ENCODE measurements at places on chromosomes 4 and X. TPM values are rescaled to one million over a fixed set of nuclear protein-coding genes. Genes with fewer than 3 reads are reported as not detected.

GRCh38 chr4:165308166-165308565 is 19.3 kb upstream of the MSMO1 start:
- DNase-seq = no peak

DNA sequence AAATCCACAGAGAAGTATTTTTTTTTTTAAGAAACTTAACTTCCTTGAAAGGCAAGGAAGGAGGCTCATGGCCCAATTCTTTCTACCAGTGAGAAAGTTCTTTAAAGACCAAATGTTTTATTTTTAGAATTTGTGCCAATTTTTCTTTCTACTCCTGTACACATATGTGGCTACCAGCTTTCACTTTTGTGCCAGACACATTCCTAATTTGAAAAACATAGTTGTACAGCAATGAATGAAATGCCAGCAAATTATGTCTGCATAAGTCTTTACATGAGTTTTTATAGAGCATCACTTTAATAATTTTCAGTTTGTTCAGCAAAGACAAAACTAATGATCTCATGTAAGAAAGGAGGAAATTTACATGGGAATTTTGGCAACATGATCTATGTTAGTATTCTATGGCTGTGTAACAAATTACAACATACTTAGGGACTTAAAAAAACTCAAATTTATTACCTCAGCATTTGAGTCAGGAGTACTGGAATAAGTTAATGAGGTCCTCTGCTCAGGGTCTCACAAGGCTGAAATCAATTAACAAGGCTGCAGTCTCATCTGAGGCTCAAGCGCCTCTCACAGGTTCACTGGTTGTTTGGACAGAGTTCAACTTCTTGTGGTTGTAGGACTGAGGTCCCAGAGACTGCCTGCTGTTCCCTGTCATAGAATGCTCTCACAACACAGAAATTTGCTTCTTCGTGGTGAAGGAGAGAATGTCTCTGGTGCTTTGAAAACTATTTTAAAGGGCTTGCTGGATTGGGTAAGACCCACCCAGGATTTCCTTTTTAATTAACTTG is 678.2 kb upstream of the FAM241A start:
- DNase-seq = no peak

GRCh38 chrX:20477836-20478524 is 211.3 kb upstream of the RPS6KA3 start:
- DNase-seq = no peak

DNA sequence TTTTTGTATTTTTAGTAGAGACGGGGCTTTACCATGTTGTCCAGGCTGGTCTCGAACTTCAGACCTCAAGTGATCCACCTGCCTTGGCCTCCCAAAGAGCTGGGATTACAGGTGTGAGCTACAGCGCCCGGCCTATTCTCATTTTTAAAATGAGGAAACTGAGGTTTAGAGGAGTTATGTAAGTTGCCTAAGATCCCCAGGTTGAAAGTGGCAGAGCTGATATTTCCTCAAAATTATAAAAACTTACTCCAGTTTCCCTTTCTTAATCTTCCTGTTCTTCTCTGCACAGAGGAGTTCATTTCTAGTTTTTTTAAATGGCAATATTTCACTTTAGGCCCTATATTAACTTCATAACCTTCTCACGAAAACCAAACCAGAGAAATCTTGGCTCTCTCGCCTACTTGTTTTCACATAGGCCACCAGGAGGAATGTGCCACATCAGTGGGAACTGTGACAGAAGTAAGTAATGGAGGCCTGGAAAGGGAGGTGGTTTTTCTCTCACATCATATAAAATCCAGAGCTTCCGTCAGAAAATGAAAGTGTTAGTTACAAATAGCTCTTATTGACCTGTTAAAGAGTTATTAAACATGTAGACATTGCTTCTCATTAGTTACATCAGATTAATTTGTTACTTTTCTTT is 16.1 kb upstream of the RS1 start:
- DNase-seq = no peak

DNA sequence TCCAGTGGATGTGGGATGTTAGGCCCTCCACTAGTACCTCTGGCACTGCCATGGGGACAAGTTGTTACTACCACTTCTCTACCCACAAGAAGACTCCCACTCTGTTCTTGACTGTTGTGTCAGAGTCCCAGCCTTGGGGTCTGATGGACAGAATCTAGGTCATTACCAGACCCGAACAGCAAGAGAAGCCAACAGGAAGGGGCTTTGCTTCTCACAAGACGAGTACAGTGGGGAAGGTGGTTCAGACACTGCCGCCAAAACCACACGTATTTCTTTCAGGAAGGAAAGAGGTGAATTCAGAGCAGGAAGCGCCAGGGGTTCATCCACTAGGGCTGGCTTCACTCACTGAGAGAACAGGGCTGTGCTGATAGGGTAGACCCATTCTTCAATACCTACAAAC is 161.3 kb upstream of the KIT start:
- DNase-seq = no peak

DNA sequence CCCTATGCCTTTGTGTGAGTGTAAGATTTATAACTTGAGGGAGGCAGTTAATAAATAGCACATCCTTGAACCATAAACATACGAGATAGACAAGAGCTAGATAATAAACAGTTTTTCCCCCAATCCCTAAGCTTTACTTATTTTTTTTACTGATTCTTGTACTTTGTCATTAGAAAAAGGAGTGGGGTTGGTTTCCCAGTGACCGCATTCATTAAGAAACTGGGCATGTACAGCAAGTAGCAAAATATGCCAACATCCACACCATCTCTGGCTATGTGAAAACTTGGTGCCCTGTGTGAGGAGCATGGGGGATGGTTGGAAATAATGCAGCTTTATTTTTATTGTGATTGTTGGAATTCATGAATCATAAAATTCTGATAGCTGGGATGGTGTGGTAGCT is 176.2 kb downstream of the CBR4 start:
- DNase-seq = no peak

DNA sequence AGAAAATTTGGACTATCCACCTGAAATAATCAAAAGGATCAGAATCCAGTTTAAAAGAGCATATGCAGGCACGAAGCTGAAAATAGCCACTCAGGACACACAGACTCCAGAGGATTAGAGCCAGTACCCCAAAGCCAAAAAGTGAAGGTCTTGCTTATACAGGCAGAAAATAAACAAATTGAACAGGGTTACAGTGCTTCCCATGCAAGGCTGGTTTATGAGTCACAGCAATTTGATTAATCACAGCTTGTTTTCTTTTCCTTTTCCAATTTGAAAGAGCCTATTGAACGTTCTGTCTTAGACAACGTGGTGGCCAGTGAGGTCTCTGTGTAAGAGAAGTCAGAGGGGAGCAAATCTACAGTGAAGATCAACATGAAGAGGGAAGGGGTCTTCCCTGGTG is 10.2 kb downstream of the HGFAC start:
- DNase-seq = no peak

DNA sequence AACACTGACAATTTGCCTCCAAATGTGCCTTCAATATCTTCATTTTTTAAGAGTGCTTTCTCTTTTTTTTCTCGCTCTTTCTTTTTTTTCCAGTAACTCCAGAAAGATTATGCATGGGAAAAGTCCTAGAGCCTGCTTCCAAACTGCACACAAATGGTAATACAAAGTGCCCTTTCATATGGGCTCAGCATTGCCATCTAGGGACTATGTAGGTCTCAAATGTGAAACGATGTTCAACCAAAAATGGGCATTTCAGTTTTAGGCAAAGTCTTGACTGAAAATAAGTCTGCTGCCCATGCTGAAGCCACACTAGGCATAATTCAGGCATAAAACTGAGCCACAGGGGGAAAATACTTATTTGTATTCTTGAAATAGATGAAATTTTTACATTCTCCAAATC is 65.6 kb downstream of the SYNPO2 start:
- no peak for DNase-seq

ASMT gene
- total RNA-seq = 1.5 TPM

XKRX gene
- total RNA-seq = 0.20 TPM

HEPH gene
- not detected for total RNA-seq
